Brain microvascular endothelial cell (primary cell): ENCODE measurements at places on chromosomes 1 and 21.

GRCh38 chr1:22457836-22458235, 6.2 kb downstream of the ZBTB40 start:
- DNase-seq, result no peak

GRCh38 chr1:228393268-228393701, 13.3 kb downstream of the TRIM11 start:
- DNase-seq, result peak; percentile 74

GRCh38 chr1:44333376-44333775, 21.7 kb downstream of the ERI3 start:
- no peak for DNase-seq

GRCh38 chr1:69862906-69863305, 295.2 kb downstream of the LRRC7 start:
- DNase-seq, result peak; percentile 6

DNA sequence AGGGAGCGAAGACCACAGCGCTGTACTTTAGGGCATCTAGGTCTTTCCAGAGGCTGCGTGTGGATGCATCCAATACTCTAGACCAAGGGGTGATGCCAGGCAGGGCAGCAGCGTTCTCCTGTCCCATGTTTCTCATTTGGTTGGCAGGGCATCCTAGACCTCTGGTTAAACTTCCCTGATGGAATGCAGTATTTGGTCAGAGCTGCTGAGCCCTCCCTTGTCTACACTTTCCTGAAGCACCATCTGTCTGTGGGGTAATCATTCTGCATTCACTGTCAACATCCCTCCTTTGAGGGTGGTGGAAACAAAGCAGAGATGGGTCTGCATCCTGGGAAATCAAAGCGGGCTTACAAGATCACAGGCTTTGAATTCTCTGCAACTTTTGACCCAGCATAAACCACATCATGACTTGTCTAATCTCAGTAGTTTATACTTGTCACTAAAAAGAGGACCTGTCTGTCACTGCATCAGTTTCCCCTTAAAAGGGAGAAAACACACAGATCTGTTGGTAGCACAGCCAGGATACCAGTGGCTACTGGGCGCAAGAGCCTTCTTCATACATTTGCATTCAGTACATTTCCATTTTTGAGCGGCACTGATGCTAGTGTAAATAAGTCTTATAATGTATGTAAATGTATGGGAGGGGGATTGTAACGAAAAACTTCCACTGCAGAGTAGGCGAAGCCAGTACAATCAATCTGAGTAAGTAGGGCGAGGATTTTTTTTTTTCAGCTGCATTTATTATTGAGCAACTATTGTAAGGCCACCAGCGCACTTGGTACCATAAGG, 106.3 kb downstream of the GALNT2 start:
- DNase-seq, result no peak

DNA sequence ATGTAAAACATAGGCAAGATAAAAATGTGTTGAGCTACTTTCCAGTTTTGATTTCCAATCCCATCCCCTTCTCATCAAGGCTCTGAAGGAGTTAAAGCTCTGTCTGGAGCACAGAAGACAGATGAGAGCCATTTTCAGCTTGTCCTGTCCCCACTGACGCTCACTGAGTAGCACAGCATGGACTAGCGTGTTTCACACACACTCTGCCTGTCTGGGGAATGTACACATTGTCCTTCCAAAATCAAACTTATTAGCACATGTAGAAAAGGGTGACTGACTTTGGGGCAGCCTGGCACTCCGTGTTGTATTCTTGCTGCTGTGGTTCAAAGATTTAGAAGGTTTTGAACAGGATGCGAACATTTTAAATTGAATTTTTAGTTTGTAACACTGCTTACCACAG, 139.2 kb downstream of the NEK7 start:
- no peak for DNase-seq

- no peak for DNase-seq
These were observed 4.4 kb upstream of the MAPKAPK2 start for GRCh38 chr1:206680279-206680678.

DNA sequence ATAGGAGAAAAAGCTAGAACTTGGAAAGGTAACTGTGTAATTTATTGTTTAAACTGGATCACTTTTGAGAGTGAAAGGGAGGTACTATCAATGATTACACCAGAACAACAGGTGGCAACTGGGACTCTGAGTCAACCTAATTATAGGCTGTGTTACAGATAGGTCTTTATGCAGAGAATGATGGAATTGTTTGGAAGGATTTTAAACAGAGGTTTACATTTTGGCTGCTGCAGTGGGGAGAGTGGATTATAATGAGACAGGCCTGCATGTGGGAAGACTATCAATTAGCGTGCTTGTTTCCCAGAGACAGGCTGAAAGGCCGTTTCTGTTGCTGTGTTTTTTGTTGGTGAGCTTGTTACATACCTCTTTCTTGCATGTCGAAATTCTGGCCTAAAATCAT, 432.9 kb downstream of the PLA2G4A start:
- DNase-seq, result no peak

GRCh38 chr1:101122452-101123166, 97.0 kb upstream of the DPH5 start:
- DNase-seq, result no peak

GRCh38 chr1:244083383-244083943, 32.4 kb downstream of the ZBTB18 start:
- DNase-seq, result no peak

DNA sequence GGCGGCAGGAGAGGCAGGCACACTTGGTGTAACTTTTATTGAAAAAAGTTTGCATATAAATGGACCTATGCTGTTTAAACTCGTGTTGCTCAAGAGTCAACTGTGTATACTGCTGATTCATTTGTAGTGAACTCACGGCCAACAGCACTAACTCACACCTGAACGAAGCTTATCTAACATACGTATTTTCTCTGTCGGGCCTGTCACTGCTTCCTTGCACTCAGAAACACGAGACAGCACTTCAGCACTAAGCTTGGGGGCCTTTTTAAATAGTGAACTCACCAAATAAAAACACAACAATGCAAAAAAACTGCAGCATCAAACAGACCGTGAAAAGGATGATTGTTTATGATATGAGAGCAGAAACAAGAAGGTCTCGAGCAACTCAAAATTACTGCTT, 58.9 kb upstream of the NEK2 start:
- DNase-seq, result no peak

DNA sequence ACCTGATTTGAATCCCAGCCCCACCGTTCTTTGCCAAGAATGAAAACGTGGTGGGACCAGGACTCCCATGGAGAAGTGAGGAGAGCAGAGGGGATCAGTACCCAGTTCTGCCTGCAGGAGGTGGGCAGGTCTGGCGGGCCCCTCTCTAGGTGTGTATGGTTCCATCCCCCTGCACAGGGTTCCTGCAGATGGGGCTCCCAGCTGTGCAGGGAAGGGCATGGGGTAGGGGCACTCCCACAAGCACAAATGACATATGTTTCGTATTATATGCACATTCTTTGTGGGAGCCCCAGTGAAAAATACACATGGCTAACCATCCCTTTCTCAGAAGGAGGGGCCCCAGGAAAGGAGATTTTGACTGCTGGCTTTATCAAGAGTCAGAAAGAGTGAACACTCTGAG, 144.6 kb downstream of the PLPP3 start:
- no peak for DNase-seq

DNA sequence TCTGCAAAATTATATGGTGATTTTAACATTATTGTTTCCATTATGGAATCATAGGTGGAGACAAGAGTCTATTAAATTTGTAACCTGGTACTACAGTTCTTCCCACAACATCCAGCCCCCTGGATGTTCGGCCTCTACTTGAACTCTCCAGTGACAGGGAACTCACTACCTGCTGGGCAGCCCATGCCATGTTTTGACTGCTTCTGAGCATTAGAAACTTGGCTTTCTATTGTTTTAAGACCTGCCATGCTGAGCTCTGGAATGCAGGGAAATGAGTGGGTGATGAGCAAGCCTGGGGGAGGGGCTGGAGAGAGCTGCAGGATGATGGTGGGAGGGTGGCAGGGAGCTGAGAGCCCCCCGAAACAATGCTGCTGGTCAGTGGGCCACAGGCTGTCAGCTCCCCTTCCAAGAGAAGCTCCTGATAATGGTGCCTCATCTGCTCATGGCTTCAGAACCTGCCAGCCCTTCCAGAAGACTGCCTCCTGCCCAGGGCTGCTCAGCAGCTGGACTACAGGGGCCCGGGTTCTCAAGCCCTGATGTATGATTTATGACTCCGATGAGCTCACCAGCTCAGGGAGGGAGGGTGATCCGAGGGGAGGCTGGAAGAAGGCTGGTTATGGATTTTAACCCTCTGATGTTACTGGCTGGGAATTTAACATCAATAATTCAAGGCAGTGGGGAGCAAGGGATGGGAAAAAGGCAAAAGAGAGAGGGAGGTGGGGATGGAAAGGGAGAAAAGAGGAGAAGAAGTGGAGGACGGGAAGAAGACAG, 205.0 kb downstream of the HIVEP3 start:
- DNase-seq, result peak; percentile 86

- DNase-seq, result no peak
These were observed 560.1 kb downstream of the OMA1 start for GRCh38 chr1:57986432-57986831.

DNA sequence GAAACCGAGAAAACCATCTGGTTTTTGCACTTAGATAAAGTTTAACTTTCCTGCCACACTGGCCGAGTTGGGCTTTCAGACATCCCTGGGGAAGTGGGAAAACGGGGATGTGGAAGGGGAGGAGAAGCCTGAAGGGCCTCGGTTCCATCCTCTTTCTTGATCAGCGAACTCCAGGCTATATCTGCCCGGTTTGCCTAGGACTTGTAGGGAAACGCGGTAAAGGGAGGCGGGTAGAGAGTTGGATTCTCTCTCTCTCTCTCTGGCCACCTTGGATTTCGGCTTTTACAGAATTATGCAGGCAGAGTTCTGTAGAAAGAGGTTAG, 4.6 kb upstream of the LHX8 start:
- DNase-seq, result no peak

DNA sequence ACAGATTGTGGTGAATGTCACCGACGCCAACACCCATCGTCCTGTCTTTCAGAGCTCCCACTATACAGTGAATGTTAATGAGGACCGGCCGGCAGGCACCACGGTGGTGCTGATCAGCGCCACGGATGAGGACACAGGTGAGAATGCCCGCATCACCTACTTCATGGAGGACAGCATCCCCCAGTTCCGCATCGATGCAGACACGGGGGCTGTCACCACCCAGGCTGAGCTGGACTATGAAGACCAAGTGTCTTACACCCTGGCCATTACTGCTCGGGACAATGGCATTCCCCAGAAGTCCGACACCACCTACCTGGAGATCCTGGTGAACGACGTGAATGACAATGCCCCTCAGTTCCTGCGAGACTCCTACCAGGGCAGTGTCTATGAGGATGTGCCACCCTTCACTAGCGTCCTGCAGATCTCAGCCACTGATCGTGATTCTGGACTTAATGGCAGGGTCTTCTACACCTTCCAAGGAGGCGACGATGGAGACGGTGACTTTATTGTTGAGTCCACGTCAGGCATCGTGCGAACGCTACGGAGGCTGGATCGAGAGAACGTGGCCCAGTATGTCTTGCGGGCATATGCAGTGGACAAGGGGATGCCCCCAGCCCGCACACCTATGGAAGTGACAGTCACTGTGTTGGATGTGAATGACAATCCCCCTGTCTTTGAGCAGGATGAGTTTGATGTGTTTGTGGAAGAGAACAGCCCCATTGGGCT, 3.0 kb downstream of the CELSR2 start:
- no peak for DNase-seq

DNA sequence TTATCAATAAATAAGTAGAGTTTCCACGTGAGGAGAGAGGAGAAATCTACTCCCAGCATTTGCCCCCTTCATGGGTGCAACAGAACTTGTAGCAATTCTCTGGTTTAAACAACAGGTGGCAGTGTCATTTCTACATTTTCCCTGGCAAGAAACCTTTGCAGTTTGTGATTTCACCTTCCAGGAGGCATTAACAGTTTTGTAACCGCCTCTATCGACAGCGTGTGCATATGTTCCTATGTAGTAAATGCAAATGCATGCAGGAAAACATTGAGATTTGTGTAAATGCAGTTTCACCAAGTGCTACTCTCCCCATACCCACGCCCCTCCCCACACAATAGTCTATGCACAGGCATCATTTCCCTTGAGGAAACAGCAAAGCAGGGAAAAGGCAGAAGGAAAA, 494.7 kb downstream of the SMYD3 start:
- no peak for DNase-seq

GRCh38 chr1:77739235-77739634, 20.4 kb downstream of the USP33 start:
- no peak for DNase-seq

- DNase-seq, result no peak
These were observed 177.1 kb upstream of the RRP15 start for GRCh38 chr1:218108034-218108433.

DNA sequence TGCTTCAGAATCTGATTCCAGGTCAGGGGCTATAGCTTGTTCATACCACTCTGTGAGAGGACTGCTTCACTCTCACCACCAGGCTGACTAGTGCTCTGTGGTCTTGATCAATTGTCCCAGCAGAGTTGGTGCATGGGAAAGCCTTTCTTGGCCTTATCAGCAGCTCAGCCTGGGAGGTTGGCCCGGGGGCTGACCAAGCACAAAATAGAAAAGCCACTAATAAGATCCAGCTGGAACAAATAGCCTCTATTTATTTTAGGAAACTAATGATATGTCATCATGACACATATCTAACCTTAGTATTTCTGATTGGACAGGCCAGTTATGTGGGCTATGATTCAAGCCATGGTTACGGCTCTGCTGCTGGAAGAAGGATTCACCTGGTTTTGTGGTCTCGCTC, 134.2 kb downstream of the GDAP2 start:
- DNase-seq, result peak; percentile 88

- DNase-seq, result no peak
These were observed 18.2 kb upstream of the RHOU start for GRCh38 chr1:228717081-228717480.

DNA sequence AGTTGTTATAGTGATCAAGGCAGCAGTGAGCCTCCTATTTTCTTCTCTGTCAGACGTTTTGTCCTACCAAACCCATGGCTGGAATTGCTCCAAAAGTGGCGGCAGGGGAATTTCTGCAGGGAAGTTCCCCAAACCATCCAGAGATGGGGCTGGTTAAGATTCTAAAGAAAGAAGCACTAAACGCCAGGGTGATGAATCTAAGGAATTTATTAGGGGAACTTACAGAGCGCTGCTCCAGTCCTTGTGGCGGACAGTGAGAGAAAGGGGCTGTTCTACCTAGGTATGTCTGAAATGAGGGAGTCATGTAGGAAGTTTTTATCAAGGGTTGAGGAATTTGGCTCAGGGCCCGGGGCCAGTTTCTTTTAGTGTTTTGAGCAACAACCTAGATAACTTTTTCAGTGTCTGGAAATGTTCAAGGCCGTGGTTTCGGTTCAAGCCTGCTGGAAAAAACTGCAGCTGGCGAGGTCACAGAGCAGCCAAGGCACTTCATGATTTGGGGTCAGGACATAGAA, 222.4 kb upstream of the B3GALT2 start:
- peak; percentile 99 for DNase-seq

GRCh38 chr1:93698329-93699048, 16.9 kb upstream of the BCAR3 start:
- DNase-seq, result no peak

DNA sequence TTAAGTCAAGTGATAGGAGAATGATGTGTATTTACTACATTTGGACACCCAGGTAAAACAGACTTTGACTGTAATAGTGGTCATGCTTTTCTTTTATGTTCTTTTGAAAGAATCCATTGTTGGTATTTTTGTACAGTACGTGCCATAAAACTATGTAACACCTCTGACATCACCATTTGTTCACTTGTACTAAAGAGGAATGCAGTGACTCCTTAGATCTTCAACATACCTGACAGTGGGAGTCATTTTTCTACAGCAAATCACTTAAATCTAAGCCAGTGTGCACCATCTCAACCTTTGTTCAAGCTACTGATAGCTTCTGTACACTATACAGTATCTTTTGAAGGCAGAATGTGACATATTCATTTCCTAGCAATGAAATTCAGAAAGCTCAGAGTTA, 6.3 kb upstream of the PLD5 start:
- no peak for DNase-seq

GRCh38 chr1:59177756-59178155, 119.1 kb upstream of the FGGY start:
- DNase-seq, result no peak
